ENCODE measurements at places on chromosomes 12 and 14.

DNA sequence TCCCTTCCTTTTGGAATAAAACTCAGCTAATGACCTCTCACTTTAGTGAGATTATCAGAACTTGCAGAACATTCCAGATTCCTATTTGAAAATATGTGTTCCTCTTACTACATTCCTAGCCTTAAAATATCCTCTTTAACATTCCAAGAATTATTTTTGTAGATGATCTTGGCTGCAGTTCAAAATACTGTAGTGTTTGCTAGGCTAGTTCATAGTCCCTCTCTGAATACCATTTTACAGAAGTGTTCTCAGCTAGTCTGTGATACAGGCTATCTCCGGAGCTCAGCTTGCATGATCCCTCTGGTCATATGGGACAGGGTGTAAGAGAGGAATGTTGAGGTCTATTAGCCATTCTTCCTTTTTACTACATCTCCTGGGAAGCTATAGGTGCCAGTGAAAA, 17.6 kb upstream of the GPR33 start:
- no peak for DNase-seq

DNA sequence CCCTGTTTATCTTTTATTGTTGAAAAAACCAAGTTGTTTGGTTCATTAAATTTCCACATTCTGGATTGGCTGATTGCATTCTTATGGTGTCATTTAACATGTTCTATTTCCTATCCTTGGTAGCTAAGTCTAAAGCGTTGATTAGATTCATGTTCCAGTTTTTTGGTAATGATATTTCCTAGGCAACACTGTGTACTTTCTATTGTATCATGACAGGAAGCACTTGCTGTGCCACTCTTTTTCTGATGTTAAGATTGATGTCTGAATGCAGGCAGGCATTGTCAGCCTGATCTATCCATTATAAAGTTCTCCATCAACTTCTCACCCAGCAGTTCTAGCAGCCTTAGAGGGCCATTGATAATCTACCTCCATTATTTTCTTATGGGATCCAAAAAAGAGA, 91.1 kb upstream of the ARID2 start:
- DNase-seq = peak; percentile 26

DNA sequence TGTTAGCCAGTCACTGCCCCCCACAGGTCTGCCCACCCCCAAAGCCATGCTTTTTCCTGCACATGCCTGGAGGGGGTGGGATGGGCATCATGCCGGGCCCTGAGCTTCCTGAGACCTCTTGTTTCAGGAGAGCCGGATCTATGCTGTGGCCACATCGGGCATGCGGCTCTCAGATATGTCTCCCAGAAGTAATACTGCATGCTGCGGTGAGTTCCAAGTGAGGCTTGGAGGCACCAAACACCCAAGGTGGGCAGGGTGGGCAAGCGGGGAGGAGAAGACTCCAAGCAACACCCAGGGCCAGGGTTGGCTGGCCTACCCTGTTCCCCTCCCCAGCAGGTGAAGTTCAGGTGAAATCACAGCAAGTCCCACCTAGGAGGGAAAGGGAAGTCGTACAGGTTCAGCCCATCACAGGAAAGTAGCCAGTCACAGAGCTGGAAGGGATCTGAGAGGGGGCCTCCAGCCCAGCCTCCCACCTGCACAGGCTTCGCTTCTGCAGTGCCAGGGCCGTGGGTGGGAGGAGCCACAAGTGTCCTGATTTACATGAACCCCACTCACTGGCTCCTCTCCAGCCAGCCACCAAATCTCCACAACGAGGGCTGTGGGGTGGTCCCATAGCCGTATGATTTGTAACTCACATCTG, 30.9 kb downstream of the PIGH start:
- DNase-seq = no peak

- peak; percentile 4 for DNase-seq
These were observed 360.8 kb downstream of the PDZRN4 start for GRCh38 chr12:41548926-41549325.

DNA sequence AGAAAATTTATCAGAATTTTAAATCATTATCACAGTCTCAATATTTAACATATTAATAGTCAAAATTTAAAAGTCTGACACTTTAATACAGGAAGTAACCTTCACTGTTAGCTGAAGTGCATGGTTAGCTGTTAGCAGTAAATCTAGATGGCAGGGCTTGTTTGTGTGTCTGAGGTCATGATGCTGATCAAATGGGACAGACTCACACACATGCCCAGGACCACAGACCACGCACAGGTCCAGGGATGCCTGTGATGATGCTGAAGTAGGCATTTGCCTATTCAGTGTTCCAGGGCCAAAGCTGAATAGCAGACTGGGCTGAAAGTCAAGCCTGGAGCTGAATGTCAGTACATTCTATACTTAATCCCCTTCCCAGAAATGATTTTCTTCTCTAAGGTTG, 20.5 kb downstream of the FNTB start:
- DNase-seq = no peak

- DNase-seq = no peak
These were observed 76.9 kb upstream of the ATF1 start for GRCh38 chr12:50686976-50687375.

- DNase-seq = no peak
These were observed 96.9 kb downstream of the EML5 start for GRCh38 chr14:88695870-88696269.

DNA sequence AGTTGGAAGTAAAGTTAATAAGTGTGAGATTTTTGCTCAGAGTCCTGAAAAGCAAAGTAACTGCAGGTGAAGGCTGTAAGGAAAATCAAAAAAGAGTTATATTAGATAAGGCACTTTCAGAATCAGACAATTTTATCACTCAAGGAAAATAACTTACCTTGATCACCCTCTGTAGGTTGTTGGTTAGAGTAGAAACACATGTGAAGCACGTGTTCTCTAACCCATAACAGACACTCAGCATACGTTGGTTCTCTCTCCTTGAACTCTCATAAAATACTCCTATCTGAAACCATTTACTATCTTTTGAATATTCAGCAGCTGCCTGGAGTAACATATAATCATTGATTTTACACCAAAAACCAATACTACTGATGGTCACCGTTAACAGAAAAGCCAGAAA, 335.5 kb downstream of the KCNH5 start:
- no peak for DNase-seq

DNA sequence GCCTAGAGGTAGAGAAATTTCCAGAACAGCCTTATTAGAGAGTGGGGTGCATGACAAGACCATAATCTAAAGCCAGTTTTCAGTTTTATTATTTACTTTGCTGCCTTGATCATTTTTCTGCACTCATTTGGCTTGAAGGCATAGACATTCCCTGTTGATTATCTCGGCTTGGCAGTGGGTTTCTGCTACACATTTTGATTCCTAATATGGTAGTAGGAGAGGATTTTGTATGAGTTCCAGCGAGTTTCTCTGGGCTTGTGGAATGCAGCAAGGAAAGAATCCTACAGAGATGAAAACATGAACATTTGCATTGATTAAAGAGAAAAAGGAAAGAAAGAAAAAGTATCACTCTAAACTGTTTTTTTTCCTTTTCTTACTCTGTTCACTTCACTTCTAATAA, 281.2 kb downstream of the PAWR start:
- no peak for DNase-seq

DNA sequence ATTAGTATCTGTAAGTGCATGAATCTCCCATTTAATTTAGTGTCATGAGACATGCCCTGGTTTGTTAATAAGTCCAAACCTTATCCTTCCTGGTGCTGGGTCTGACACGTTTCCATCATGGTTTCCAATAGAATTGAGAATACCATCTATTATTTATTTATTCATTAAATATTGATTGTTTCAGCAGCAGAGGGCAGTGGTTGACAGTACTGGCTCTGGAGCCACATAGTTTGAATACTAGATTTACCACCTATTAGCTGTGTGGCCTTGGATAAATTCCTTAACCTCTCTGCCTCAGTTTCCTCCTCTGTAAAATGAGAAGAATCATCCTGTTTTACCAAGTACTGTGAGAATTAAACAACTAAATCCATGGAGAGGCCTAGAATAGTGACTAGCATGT, 941 bp upstream of the STAB2 start:
- DNase-seq = no peak

DNA sequence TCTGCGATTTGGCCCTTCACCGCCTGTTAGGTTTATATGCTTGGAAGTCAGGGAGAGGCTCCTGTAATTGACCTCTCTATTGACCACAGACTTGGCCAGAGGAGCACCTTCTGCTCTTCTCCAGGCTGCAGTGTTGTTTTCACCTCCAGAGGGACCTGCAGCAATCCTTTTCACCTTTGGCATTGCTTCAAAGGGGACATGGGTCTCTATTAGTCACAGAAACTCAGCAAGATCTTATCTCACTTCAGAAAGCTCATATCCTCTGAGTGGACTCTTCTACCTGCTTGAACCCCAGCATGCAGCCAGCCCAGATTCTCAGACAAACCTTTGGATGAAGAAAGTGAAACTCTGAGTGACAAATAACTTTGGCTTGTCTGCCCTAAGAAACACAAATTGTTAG, 339.3 kb downstream of the NRXN3 start:
- DNase-seq = no peak

DNA sequence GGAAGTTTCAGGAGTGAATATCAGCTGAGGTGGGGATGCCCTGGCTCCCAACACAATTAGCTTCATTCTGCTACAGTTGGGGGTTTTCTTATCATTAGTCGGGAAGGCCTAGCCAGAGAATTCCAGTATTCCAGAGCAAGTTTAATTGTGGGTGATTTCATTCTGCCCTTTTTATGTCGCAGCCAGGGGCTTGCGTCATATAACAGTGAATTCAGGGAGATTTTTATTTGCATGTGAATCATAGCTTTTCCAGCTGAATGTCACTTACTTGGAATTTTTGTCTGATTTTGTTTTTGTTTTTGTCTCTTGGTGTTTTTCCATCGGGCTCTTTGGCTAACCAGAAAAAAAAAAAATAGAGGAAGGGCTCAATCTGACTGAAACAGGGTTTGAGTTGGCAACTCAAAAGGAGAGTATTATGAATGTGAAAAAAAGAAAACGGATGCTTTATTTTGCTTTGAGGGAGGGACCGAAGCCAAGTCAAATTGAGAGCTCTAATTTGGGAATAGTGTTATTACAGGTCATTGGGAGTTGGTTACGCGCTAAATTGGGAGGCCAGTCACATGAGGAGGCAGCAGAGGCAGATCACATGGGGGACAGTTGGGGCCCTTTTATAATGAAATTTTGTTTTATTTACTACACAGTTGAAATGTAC, 119.4 kb downstream of the SAMD4A start:
- no peak for DNase-seq

- DNase-seq = no peak
These were observed 8.8 kb upstream of the EGLN3 start for GRCh38 chr14:33959692-33960151.

DNA sequence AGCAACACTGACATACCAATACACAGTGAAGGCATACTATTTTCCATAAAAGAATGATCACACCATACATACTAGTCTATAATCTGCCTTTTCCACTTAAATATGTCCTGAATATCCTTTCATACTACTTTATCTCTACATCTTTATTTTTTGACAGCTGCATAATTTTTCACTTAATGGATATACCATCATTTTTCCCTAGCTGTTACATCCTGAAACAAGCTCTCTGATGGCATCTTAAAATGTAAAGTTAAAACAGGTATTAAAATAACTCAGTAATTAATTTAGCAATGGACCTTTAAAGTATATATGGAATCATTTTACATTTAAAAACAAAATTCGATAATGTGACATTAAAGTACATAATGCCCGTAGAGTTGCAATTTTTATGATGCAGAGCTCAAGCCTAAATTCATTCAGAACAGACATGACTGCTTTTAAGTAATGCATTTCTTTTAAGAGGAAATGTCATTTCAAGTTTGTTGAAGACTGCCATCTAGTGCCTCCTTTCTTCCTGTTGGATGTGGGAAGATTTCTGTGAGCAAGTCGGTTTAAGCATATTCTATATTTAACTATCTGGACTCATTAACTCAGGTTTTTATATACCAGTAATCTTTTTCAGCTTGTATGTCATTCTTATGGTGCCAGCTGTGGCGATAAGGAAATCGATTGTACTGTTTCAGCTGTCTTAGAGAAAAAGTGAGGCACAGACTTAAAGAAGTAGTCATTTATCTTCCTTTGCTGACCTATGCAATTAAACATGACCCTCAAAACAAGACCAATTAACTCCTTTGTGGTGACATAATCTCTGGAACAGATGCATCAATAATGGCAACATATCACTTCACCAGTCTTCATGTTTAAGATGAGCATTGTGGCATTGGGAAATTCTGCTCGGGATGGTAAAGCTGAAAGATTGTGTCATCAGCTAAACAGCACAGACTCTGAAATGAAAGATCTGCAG, 20.3 kb downstream of the PRICKLE1 start:
- DNase-seq = peak; percentile 48

GRCh38 chr12:95323212-95323611, 105.6 kb downstream of the VEZT start:
- no peak for DNase-seq

DNA sequence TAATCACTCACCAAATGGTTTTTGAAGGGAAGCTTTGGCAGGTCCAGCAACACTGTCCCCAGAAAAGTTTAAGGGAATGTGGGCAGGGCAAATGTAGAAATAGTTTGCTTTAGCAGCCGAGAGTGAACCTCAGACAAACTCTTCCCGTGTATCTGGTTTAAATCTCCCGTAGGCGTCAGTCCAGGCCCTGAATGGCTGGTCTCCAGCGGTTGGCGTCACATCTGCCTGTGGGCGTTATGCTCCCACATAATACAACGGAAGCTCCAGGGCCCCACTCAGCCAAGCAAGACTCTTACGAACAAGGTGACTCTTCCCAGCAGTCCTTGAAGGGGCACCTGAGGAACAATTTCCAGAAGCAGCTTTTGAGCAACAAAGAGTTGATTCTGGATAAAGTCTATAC, 942 bp downstream of the ZC2HC1C start:
- no peak for DNase-seq

DNA sequence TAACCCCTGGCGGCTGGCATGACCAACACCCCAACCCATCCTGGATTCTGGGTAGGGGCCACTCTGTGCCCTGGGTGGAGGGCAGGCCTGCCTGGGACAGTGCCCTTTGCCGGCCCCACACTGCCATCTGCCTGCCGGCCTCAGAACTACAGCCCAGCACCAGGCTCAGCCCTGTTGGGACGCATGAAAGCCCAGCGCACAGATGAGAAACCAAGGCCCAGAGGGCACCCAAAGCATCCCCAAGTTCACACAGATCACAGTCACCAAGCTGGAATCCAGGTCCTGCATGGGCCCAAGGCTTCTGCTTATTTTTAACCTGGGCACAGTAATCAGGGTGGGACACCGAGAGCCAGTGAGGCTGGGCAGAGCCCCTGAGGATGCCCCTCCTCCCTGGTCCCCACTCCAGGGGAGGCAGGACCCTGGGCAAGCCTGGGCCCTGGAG, 26.2 kb downstream of the RFLNA start:
- DNase-seq = no peak

DNA sequence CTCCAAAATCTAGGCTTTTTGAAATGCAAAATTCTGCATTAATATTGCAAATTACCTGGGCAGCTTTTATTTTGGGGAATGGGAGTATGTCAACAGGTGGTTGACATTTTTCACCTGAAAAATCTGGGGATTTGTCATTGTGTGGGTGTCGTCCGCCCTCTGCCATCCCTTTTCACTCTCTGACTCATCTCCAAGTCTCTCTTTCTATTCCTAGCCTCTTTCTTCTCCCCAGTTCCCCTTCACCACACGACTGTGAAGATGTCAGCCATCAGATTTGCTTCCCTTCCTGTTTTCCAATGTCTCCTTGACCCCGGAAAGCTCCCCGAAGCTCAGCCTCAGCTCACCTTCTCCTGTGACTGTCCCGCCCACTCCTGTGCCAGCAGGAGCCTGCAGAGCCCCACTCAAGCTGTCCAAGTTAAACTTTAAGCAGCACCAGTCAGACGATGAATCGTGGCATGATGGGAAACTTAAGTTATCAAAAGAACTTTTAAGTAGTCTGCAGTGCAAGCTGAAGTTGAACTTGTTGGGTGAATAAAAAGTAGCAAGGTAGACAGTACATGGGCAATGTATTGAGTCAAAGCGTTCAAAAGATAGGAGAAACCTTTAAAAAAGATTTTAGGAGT, 590.2 kb downstream of the VRK1 start:
- DNase-seq = no peak
